Activated T-cell treated with anti-CD3 and anti-CD28 coated beads for 24 hours (primary cell): ENCODE measurements at places on chromosomes 2 and 18.

DNA sequence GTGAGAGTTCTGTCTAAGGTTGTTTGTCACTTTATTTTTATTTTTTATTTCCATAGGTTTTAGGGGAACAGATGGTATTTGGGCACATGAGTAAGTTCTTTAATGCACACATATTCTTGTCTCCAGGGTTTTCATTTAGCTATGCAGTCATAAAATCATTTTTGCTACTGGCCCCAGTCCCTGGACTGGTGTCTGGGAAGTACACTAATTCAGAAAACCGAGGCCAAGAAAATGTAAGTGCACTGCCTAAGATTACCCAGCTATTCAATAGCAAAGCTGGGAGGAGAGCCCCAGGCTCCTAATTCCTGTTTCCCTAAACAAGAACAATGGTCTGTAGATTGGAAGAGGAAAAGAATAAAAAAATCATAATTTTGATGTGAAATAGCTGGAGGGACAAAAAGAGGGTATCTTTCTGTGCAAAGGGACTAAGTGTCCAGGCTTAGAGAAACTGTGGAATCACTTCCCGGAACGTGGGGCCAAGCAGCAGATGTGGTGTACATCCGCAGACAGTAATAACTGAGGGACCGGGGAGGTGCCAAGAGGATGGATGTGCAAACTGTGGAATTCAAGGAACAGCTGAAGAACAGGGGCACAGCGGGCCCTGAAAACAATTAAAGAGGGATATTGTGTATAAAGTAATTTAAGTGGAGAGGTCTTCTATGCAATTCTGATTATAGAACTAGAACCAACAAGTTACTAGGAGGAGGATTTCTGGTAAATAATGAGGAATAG, 236.3 kb downstream of the ACKR3 start:
- DNase-seq: no peak

GRCh38 chr18:33924576-33924975, 300.1 kb downstream of the NOL4 start:
- DNase-seq: no peak

DNA sequence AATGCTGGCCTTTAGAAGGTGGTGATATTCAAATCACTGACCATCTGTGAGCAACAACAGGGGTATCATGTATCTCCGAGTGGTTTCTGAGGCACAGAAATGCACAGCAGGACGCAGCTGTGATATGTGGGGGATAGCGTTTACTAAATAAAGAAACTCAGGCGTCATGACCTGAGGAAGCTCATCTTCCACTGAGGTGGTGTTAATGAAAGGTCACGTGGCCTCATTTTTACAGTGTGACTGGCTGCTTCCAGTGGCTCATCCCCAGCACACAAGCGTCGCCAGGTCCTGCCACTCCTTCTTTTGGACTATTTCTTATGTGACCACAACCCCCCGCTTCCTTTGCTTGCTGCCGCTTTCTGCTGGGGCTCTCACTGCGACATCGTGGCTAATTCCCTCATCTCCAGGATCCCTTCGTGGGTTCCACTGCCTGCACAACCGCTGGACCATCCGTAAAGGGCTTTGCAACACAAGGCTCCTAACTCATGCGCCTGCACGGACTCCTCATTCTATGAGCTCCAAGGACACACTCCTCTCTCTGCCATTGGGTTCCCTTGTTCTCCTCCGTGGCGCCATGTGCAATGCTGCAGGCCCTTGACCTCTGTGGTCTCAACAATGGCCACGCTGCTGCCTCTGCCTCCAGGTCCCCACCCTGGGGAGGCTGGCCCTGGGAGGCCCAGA, 109.3 kb downstream of the MBP start:
- no peak for DNase-seq

- DNase-seq: no peak
These were observed 29.1 kb downstream of the ID2 start for GRCh38 chr2:8710951-8711350.

DNA sequence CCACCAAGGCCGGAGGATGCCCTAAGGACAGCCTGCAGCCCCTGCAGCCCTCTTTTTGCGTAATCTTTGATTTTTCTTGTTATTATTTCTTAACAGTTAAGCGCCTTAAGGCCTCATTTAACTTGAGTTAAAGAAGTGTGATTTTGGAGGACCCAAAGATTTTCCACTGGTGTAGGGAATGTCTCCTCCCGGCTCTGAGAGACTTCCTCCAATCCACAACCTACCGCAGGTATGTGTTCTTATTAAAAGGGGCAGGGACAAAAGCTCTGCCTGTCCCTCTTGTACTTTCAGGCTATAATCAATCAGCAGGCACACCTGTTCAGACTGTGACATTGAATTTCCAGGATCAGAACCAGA, 285.1 kb downstream of the PRKCE start:
- no peak for DNase-seq

- no peak for DNase-seq
These were observed 20.8 kb downstream of the KCNF1 start for GRCh38 chr2:10932345-10933151.

DNA sequence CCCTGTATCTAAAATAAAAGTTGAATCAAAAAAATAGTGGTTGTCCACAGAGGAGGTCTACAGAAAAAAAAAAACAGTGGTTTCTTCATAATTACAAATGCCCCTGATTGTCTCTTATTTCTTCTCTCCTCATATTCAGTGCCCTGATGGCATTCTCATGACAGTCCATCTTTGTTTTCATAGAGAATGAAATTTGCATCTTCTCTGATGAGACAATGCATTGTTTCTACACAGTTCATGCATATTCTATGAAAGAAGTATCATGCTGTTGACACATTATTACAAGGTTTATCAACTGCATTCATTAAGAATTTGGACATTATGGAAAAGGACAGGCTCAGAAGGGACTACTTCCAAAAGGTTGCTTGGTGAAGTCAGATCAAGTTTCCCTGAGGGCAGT, 59.5 kb downstream of the LHCGR start:
- no peak for DNase-seq

GRCh38 chr2:145029873-145030272, 510.0 kb upstream of the ZEB2 start:
- no peak for DNase-seq

- peak; percentile 35 for DNase-seq
These were observed 53.0 kb upstream of the ALPP start for GRCh38 chr2:232325324-232326273.

DNA sequence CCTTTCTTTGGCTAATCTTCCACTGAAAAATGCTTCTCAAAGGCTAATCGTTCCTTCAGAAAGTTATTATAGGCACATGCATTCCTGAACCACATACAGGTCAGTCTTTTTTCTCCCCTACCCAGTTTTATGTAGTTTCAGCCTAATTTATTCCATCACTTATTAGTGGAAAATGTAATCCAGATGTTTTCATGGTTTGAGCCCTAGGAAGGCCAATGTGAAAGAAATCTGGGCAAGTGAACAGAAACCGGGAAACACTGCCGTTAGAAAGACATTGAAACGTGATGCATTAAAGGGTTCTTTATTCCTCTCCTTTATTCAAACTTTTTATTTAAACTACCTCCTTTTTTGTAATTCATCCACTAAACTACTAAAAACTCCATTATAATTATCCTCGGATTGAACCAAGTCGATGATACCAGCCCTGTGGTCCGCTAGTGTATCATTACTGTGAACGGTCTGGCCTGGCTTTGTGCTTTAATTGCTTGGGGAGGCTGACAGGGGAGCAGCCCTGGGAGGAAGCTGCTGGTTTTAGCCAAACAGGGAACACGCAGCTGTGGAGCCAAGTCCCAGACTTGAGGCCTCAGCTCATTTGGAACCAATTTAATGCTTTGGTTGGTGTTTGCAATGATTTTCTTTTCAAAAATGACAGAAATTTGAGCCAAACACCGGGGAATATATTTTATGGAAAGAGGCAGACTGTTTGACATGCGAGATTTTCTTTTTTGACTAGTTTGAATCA, 149.2 kb downstream of the ARHGAP28 start:
- DNase-seq: no peak

GRCh38 chr2:148013876-148014275, 6.7 kb downstream of the ORC4 start:
- no peak for DNase-seq

- DNase-seq: no peak
These were observed 64.1 kb downstream of the EIF2AK3 start for GRCh38 chr2:88563129-88563528.

- DNase-seq: no peak
These were observed 698.9 kb downstream of the GALR1 start for GRCh38 chr18:77948567-77948966.

GRCh38 chr18:3121259-3121658, 98.5 kb downstream of the MYOM1 start:
- DNase-seq: no peak

GRCh38 chr2:26164641-26165211, 8.2 kb upstream of the GAREM2 start:
- DNase-seq: no peak

GRCh38 chr2:39696838-39697237, 31.1 kb downstream of the TMEM178A start:
- no peak for DNase-seq

DNA sequence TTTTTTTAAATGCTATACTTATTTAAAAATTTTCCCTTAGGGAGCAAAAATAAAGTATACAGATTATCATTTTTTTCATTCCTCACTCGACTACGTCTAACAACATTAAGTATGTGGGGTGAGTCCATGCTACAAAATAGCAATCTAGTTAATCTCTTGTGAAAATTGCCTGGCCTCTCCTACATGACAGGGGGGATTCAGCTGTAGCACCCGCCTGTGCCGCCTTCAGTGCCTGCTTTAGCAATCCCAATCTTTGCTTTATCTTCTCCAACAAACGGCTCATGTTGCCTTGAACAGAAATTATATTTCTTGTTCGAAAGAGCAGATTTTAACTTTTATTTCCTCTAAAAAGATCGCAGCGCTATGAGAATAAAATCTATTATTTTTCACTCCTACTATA, 2.4 kb upstream of the SOX11 start:
- DNase-seq: no peak

GRCh38 chr2:80525152-80525551, 220.6 kb upstream of the LRRTM1 start:
- no peak for DNase-seq

DNA sequence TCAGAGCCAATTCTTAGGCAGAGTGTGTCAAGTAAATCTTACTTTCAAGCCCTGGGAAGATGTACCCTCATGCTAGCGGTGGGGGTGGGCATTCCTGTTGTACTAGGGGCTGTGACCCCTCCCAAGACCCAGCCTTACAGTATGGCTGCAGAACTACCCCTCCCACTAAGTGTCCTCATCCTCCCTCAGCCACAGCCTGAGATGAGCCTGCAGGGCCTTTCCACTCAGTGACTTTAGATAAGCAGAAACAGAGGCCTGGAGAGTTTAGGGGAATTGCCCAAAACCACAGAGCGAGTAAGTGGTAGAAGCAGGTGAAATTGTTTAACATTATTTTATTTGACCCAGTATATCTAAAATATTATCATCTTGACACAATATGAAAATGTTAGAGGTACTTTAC, 36.6 kb downstream of the TTC32 start:
- no peak for DNase-seq

DNA sequence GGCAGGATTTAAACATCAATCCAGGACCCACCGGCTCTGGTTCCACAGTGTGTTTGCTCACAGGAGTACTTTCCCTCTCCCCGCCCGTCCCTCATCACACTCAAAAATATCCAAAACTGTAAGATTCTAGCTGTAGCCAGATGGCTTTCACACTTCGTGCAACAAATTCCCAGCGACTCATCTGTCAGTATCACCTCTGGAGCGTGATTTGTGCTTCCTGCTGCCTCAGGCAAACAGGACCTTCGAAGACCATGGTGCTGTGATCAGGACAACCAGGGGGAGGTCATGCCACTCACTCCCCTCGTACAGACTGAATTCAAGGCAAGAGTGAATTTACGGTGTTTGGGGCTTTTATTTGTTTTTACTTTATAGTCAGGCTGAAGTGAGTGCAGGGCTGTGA, 154.5 kb upstream of the PID1 start:
- DNase-seq: no peak

- DNase-seq: no peak
These were observed 547.4 kb upstream of the ID2 start for GRCh38 chr2:8134473-8134932.

- no peak for DNase-seq
These were observed 70.0 kb upstream of the NDUFV2 start for GRCh38 chr18:9032519-9032918.

- no peak for DNase-seq
These were observed 33.9 kb upstream of the EPAS1 start for GRCh38 chr2:46263347-46263746.

- no peak for DNase-seq
These were observed 72.6 kb downstream of the ANKRD44 start for GRCh38 chr2:197238043-197238365.

- DNase-seq: no peak
These were observed 107.1 kb upstream of the TCF4 start for GRCh38 chr18:55695091-55695490.

DNA sequence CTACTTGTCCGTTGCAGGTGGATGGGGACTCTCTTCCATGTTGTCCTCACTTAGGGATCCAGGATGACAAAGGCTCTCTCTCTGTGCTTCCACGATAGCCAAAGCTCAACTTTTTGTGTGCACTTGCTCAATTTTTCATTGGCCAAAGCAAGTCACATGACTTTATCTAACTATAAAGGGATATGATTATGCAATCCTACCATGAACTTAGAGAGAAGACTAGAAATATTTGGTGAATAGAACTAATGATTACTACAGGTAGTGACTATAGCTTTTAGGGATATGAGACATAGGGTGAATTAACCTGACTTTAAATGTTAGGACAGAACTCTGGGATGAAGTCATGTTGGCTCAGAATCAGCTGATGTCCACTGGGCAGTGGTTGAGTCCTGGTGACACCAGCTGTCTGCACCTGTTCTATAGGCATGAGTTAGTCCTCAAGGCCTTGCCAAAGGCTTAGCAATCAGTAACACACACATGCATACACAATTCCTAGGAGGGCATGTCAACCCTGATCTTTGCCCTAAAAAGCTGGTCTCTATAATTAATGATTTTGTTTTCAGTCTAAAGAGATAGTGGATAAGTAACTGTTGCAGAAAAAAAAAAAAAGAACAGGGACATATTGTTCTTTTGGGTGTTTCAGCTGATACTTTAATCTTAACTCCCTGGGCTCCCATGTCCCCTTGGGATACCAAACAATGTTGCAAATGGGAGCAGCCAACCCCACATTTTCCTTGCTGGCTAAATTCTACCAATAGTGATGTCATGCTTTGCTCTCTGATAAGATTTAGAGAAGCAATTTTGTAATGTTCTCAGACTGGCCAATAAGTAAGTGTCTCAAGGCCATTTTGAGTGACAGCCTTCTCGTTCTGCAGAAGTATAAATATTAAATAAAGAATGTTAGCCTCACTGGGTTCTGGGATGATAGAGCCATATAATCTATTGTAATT, 12.5 kb upstream of the HK2 start:
- no peak for DNase-seq

- DNase-seq: no peak
These were observed 29.9 kb downstream of the EPB41L3 start for GRCh38 chr18:5513947-5514346.

GRCh38 chr2:159381574-159381973, 95.1 kb upstream of the WDSUB1 start:
- no peak for DNase-seq
